Activated CD4-positive, CD25-positive, alpha-beta regulatory T cell treated with anti-CD3 and anti-CD28 coated beads, Interleukin-2, amount 50 U/mL, for 72 hours (primary cell): ENCODE measurements at places on chromosomes 11 and 22.

- no peak for DNase-seq
Measured at GRCh38 chr11:60869451-60869825, 2.1 kb downstream of the ZP1 start.

DNA sequence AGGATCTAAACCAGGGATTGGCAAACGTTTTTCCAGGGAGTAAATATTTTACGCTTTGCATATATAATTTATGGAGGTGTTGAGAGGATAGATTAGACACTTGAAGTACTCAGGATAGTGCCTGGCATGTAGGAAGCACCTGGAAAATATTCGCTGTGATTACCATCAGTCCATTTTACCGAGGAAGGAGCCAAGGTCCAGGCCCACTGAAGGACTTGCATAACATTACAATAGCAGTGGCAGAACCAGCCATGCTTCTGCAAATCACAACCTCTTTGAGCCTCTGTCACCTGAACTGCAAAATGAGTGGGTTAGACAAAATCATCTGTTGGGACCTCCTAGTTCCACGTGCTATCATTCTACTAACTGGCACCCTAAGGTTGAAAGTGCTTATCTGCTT, 5.4 kb downstream of the FUT4 start:
- no peak for DNase-seq

GRCh38 chr11:127000291-127000968, at the start of gene KIRREL3:
Gene KIRREL3, minus strand, starts transcription at chr11:127000770.
- DNase-seq = no peak

DNA sequence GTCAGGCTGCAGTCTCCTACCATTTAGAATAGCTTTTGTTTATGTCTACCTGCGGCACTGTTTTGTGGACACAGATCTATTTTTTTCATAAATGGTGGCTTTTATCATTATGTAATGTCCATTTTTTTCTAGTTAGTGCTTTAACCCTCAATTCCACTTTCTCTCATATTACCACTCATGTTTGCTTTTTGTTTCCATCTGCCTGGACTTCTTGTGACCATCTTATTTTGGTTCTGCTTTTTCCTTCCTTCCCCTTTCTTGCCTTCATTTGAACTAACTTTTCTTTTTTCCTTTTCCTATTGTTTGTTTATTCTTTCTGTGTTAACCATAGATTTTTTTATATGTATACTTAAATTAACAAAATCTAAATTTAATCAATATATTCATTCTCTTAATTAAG, 98.5 kb upstream of the SLC22A12 start:
- DNase-seq = no peak

GRCh38 chr11:109914809-109915653, 178.2 kb upstream of the ZC3H12C start:
- DNase-seq = no peak

- DNase-seq = no peak
Measured at GRCh38 chr11:103228807-103229206, 119.6 kb downstream of the DYNC2H1 start.
